ENCODE measurements at places on chromosomes 12 and 14. TPM values are rescaled to one million over a fixed set of nuclear protein-coding genes. Genes with fewer than 3 reads are reported as not detected.

The ARMH4 gene
- total RNA-seq: 25.7 TPM

The KCNC2 gene
- total RNA-seq: 3.2 TPM

The GPR137C gene
- total RNA-seq: 6.7 TPM

The TRHDE gene
- total RNA-seq: 22.4 TPM
